ENCODE measurements at places on chromosomes 3 and 15.
A peak's percentile ranks its signal among the peaks of the same experiment; 100 is the strongest.

GRCh38 chr3:177610262-177610661 lies 413.0 kb upstream of the TBL1XR1 start:
- DNase-seq = no peak
- peaks cover 2% of the 10 kb centered on the region for H3K36me3 ChIP-seq
- H3K4me3 ChIP-seq = no peak overlapping the region
- no peaks in the 10 kb centered on the region for H3K27me3 ChIP-seq
- no peak overlapping the region for H3K27ac ChIP-seq
- peaks cover 61% of the 10 kb centered on the region for H3K4me1 ChIP-seq

GRCh38 chr15:89244574-89244903 lies 760 bp downstream of the FANCI start:
- peaks cover 25% of the 10 kb centered on the region for H3K4me1 ChIP-seq
- no peaks in the 10 kb centered on the region for H3K27me3 ChIP-seq
- peaks cover 3% of the 10 kb centered on the region for H3K36me3 ChIP-seq
- H3K27ac ChIP-seq = peak overlapping the region; percentile 71
- no peak for DNase-seq

DNA sequence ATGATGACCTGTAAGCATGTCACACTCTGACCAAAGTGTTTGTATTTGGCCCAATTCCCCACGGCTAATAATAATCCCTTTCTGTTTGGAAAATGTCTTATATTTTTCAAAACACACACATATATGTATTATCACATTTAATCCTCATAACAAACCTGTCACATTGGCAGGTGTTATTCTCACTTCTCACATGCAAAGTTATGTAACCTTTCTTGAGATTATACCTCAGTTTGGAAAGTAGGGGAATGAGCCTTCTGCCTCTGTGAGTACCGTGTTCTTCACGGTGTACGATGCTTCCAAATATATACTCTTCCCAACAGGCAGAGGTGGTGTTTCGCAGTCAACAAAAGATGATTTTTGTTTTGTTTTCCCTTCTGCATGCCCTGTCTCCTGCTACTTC lies 205.6 kb downstream of the TP63 start:
- H3K4me3 ChIP-seq = no peak overlapping the region
- DNase-seq = no peak
- H3K4me1 ChIP-seq = peaks cover 14% of the 10 kb centered on the region
- peaks cover 13% of the 10 kb centered on the region for H3K27me3 ChIP-seq
- H3K27ac ChIP-seq = no peak overlapping the region

- H3K27ac ChIP-seq = peak overlapping the region; percentile 100
- H3K27me3 ChIP-seq = no peaks in the 10 kb centered on the region
- DNase-seq = no peak
- H3K4me1 ChIP-seq = peaks cover 86% of the 10 kb centered on the region
- peaks cover 40% of the 10 kb centered on the region for H3K36me3 ChIP-seq
These were observed 598.6 kb downstream of the FOXP1 start for GRCh38 chr3:70984776-70985482.

GRCh38 chr3:74617776-74618175 lies 3.3 kb upstream of the CNTN3 start:
- H3K4me1 ChIP-seq = peaks cover 7% of the 10 kb centered on the region
- peaks cover 12% of the 10 kb centered on the region for H3K27me3 ChIP-seq
- H3K27ac ChIP-seq = no peak overlapping the region
- no peaks in the 10 kb centered on the region for H3K36me3 ChIP-seq
- no peak for DNase-seq

DNA sequence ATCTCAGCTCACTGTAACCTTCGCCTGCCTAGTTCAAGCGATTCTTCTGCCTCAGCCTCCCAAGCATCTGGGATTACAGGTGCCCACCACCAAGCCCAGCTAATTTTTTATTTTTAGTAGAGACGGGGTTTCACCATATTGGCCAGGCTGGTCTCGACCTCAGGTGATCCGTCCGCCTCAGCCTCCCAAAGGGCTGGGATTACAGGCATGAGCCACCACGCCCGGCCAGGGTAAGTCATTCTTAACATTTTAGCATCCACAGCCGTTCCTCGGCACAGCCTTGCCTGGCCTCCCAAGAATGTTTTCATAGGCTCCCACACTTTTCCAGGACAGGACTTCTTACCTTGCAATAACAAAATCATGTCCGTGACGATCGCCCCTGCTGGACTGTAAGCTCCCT lies 8.7 kb upstream of the EPHB3 start:
- H3K4me3 ChIP-seq = no peak overlapping the region
- peak; percentile 33 for DNase-seq
- H3K36me3 ChIP-seq = no peaks in the 10 kb centered on the region
- H3K27me3 ChIP-seq = peaks cover 24% of the 10 kb centered on the region
- no peaks in the 10 kb centered on the region for H3K4me1 ChIP-seq
- no peak overlapping the region for H3K27ac ChIP-seq

DNA sequence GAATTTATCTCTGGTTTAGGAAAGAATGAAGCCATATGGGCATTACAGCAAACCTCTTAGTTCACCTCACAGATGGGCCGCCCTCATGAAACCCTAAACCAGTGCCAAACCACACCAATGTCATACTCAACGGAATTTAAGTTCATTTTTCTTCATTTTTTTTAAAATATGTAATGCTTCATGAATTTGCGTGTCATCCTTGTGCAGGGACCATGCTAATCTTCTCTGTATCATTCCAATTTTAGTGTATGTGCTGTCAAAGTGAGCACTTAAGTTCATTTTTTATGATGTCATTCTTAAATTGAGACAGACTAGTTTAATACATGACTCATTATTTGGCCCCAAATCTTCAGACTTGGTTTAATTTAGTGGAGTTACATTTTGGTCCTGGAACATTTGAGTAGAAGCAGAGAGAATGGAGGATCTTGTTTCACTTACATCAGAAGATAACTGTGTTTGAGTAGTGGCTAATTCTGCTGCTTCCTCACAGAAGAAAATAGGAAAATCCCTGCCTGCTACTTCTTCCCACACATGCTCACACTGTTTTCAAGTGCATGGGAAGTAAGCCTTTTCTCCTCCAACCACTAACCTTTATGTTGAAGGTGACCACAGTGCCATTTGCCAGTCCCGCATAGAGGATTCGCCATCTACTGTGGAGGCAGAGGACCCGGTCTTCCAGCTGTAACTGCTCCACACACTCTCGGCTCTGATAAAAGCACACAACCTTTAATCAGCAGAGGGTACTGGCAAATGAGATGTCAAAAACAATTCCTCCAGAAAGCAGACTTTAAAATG lies 63.3 kb downstream of the ZNF106 start:
- peak overlapping the region; percentile 82 for H3K27ac ChIP-seq
- H3K27me3 ChIP-seq = no peaks in the 10 kb centered on the region
- peaks cover 19% of the 10 kb centered on the region for H3K4me1 ChIP-seq
- peaks cover 26% of the 10 kb centered on the region for H3K36me3 ChIP-seq
- no peak for DNase-seq

GRCh38 chr15:68429691-68430470 lies 2.1 kb downstream of the ITGA11 start:
- H3K36me3 ChIP-seq = peaks cover 32% of the 10 kb centered on the region
- H3K27me3 ChIP-seq = no peaks in the 10 kb centered on the region
- peak overlapping the region; percentile 97 for H3K4me3 ChIP-seq
- DNase-seq = no peak

- H3K4me3 ChIP-seq = no peak overlapping the region
- H3K4me1 ChIP-seq = peaks cover 8% of the 10 kb centered on the region
- peaks cover 5% of the 10 kb centered on the region for H3K36me3 ChIP-seq
- H3K27ac ChIP-seq = no peak overlapping the region
These were observed 26.7 kb upstream of the MCF2L2 start for GRCh38 chr3:183455089-183455488.

DNA sequence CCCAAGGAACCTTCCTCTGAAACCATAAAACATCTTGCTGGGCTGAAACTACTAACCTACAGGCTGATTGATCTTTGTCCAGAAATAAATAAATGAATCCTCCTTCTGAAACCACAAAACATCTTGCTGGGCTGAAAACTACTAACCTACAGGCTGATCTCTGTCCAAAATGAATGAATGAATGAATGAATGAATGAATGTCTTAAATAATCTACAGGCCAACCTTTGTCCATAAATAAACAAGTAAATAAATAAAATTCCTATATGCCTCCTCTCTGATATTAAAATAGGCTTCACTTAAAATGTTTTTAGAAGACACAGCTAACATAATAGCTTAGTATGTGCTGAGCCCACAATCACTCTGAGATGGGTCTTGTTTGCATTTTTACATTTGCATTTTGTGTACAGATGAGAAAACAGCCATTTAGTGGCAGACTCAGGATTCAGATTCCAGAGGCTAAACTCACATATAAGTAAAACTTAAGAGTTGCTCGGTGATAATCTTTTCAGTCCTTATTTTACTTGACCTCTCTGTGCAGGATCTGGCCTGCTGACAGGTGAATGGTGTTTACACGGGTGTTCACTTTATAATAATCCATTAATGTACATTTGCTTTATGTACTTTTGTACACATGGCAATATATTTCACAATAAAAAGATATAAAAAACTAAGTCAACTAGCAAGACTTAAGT lies 10.4 kb downstream of the TJP1 start:
- H3K4me3 ChIP-seq = no peak overlapping the region
- H3K27ac ChIP-seq = no peak overlapping the region
- no peaks in the 10 kb centered on the region for H3K36me3 ChIP-seq
- no peak for DNase-seq
- H3K4me1 ChIP-seq = peaks cover 62% of the 10 kb centered on the region
- no peaks in the 10 kb centered on the region for H3K27me3 ChIP-seq

- peak overlapping the region; percentile 84 for H3K27ac ChIP-seq
- H3K27me3 ChIP-seq = no peaks in the 10 kb centered on the region
- no peak for DNase-seq
- H3K4me3 ChIP-seq = no peak overlapping the region
These were observed 33.7 kb upstream of the VILL start for GRCh38 chr3:37956723-37957538.

Data from chondrocyte (in vitro differentiated cells).